GM04503 (cell line): ENCODE measurements at places on chromosomes 5 and 9.

DNA sequence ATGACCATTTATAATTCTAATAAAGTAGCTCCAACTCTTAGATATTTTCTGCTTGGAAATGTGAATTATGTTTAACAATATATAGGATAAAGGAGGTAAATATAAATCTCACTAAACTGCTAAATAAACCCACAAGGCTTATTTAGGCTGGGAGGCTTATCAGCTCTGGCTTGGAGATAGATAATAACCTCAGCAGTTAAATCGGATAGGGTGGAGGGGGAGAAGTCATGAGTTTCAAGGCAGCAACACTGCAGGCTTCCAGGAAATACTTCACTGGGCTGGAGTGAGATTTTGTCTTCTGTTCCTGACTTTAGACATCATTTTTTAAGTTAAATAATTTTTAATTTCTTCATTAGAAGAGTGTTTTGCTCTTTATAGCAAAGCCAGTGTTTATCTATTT is 80.0 kb upstream of the ITGA2 start:
- no peak for DNase-seq

DNA sequence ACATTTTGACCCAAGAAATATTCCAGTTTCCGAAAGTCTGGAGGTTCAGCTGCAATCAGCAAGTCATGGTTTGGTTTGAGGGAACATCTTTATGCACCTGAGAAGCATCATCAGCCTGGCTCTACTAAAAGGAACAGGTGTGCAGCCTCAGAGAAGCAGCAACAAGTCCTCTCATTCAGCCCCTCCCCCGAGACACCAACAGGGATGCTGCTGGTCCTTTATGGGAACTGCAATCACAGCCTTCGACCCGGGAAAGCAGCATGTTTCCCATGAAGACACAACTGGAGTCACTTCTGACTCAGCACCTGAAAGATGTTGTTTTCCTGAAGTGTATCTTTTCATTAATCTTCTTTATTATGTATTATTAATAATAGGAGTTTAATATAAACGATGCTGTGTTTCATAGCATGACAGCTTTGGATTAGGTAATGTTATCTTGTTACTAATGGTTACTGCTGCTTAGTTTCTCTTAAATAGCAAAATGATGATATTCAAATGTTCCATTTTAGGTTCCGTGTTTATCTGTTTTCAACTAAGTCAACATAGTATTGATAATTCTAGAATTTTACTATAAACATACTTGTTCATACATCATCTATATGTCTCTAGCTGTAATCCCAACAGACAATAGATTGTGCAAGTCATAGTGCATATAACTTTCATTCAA is 15.6 kb upstream of the NREP start:
- no peak for DNase-seq

- no peak for DNase-seq
Measured at GRCh38 chr5:35741971-35742370, 114.7 kb upstream of the IL7R start.

GRCh38 chr5:10301842-10302610 is 5.7 kb downstream of the CMBL start:
- no peak for DNase-seq

DNA sequence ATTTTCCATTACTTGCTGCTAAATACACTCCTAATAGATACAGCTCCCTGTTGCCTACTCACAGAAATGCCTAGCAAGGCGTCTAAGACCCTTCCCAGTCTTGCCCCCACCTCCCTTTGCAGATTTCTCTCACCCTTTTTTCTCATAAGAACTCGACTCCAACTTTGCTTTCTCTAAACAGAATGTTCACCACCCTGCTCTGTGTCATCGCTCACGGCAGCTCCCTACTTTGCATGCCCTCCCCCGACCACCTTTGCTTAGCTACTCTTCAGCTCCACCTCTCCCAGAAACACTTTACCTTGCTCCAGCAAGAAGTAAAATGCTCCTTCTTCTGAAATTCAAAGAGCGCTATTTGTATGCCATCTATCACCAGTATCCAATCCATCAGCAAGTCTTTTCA is 15.2 kb upstream of the PPP1R2B start:
- DNase-seq: no peak

- no peak for DNase-seq
Measured at GRCh38 chr5:75363726-75364495, 26.9 kb downstream of the HMGCR start.

GRCh38 chr5:73322437-73323076 is 126.0 kb downstream of the FOXD1 start:
- DNase-seq: no peak
